Esophagus squamous epithelium (tissue), 5 donors: ENCODE measurements at places on chromosomes 2 and 18.

DNA sequence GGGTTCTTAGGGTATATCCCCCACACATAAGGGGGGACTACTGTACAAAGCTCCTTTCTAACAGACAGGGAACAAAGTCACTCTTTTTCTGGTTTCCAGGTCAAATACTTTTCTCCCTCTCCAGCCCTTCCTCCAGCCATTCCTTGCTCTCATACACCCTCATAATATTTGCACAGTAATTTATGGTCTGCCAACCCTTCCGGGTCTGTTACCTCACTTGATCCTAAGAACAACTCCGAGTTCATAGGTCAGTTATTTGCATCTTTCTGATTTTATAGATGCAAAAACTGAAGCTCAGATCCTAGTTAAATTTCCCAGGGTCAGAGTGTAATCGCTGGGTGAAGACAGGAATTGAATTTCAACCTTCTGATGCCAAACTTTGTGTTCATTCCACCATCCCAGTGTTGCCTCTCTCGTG is 14.8 kb upstream of the MATN3 start:
- DNase-seq: no peak

DNA sequence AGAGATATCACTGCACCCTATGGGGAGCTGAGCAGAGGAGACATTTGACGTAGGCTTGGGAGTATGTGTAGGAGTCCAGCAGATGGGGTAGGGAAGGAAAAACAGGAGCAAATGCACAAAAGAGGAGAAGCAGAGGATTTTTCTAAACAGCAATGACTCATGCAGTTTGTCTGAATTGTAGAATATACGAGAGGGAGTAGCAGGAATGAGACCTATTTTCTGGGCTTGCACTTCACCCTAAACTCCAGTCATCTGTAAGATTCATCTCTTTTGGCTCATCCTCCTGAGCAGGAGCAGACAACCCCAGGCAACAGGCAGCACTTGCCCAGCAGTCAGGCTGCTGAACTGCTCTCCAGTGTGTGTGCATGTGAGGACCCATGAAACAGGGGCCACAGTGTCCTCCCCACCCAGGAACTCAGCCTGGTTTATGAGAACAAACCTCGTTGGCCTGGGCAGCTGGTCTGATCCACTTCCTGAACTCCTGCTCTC is 100.2 kb upstream of the CDC42EP3 start:
- no peak for DNase-seq

- no peak for DNase-seq
Measured at GRCh38 chr18:9048808-9049494, 53.5 kb upstream of the NDUFV2 start.

DNA sequence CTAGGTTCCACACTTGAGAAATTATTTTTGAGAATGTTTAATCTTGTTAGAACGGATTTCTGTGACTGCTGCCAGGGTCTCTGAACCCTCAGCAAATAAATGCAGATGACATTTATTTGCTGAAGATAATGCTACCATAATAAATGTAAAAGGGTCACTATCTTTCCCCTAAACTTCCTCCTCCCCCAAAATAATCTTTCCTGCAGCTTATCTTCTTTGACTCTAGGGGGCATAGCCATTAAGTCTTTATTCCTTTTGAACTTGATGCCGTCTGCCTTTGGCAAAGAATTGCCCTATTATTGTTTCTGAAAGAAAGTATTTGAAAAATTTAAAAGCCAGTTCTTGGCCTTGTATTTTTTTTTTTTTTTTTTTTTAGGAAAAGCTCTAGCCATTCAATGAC is 63.6 kb upstream of the ACSL3 start:
- no peak for DNase-seq

- DNase-seq: no peak
Measured at GRCh38 chr2:43806719-43807031, 32.0 kb downstream of the ABCG5 start.

DNA sequence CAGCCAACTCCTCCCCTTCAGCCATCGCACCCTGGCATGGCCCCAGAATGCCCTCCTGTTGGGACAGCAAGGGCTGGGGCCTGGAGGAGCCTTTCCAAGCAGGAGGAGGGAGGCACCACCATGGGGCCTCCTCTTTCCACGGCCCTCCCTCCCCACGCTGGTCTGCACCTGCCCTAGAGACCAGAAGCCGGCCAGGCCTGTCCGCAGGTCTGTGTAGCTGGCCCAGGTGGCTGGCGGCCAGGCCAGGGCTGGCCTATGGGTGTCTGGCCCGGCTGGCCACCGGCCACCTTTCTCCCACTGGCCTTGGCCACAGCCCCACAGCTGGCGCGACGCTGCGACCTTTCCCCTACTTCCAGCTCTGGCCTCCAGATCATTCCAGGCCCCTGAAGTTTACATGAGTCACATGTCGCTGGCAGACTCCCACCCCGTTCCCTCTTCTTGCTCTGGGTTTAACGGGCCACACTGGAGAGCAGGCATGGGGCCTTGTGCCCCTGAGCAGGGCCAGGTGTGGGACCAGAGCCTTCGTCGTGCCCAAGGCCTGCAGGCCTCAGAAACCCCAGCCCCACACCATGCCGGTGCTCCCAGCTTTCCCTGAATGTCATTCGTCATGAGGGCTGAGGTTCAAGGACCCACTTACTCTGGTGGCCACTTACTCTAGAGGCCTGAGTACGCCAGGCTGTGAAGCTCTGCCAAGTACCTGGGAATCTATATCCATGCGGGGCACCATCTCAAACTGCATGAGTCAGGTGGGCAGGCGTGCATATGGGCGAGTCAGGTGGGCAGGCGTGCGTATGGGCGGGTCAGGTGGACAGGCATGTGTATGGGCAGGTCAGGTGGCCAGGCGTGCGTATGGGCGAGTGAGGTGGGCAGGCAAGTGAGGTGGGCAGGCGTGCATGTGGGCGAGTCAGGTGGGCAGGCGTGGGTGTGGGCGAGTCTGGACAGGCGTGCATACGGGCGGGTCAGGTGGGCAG is 33.3 kb upstream of the KLF11 start:
- DNase-seq: no peak

GRCh38 chr2:134539981-134540380 is 178.8 kb downstream of the TMEM163 start:
- DNase-seq: no peak

- no peak for DNase-seq
Measured at GRCh38 chr2:197708331-197708730, 3.2 kb downstream of the MARS2 start.

- DNase-seq: no peak
Measured at GRCh38 chr2:207417301-207417718, 112.5 kb upstream of the CREB1 start.

GRCh38 chr2:34656632-34657031 is 1057.5 kb upstream of the FAM98A start:
- no peak for DNase-seq

GRCh38 chr2:127371037-127371436 is 16.7 kb downstream of the MAP3K2 start:
- DNase-seq: no peak

- DNase-seq: no peak
Measured at GRCh38 chr2:11945139-11946126, 199.0 kb downstream of the LPIN1 start.

GRCh38 chr2:46939626-46940359 is 24.2 kb upstream of the MCFD2 start:
- DNase-seq: no peak

DNA sequence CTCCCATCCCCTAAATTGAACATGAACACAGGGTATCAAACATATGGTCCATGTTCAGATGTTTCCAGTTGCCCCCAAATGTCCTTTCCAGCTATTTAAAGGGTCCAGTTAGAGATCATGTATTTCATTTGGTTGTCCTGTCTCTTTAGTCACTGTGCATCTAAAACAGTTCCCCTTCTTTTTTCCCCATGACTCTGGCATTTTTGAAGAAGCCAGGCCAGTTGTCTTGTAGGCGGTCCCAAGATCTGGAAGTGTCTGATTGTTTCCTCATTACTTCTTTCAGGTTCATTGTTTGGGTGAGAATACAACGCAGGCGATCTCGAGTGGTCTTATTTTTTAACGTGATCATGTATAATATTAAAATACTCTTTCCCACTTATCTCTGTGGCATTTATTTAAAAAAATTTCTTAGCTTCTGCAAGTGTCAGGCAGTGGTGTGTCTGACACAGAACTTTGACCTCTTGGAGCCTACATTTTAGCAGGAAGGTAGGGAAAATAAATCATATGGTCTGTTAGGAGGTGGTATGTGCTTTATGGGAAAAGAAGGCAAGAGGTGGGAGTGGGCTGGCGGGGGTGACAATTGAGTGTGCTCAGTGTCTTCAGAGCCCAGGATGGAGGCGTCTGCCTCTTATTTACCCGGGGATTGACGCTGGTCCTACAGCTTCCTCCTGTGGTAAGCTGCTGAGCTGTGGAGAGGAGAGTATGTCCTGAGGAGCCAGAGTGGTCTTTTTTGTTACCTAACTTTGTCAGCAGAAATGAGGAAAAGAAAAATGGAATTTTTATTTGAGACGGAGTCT is 8.1 kb downstream of the RAB31 start:
- DNase-seq: no peak
